Osteocyte (in vitro differentiated cells): ENCODE measurements at places on chromosomes 13 and 19. TPM values are rescaled to one million over a fixed set of nuclear protein-coding genes. Genes with fewer than 3 reads are reported as not detected.

The LHB gene
- not detected in 2 replicates for total RNA-seq

The UGGT2 gene
- total RNA-seq, result 33.6 and 34.1 TPM in 2 replicates

The GRIK5 gene
- 0.38 and 0.55 TPM in 2 replicates for total RNA-seq

The FCAR gene
- not detected in 2 replicates for total RNA-seq

The ZNF773 gene
- total RNA-seq, result 7.4 and 8.4 TPM in 2 replicates

DNA sequence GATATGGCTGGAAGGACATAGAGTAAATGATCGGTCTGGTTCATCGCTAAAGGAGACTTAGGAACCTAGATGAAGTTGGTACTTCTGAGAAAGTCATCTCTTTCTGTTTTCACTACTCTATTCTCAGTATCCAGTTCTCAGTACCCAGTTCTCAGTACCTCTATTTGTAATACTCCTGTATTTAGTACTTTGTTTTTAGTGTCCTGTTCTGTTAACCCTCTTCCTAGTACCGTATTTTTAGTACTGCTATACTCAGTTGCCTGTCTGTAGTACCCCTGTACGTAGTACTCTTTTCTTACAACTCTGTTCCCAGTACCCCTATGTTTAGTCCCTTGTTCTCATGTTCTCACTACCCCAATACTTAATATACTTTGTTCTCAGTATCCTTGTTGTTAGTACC, 1.2 kb downstream of the RFXAP start:
- H3K36me3 ChIP-seq, result no peaks in the 10 kb centered on the region
- H3K4me1 ChIP-seq, result peaks cover 30% of the 10 kb centered on the region

DNA sequence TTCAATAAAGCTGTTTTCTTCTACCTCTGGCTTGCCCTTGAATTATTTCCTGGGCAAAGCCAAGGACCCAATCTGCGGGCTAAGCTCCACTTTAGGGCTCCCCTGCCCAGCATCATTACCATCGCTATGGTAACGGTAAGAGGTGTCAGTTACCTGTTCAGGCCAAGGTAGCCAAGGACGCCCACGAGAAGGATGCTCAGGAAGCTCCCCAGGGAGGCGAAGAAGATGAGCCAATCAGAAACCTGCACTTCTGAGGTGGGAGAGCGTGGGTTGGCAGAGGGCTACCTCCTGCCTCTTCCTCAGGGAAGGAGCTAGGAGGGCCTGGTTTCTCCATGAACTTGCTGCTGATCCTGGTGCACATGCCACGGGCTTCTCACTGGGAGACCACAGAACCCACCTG, 24.7 kb downstream of the IL12RB1 start:
- H3K4me3 ChIP-seq, result no peak overlapping the region
- no peak overlapping the region for H3K27ac ChIP-seq
- peaks cover 5% of the 10 kb centered on the region for H3K27me3 ChIP-seq
- no peaks in the 10 kb centered on the region for H3K36me3 ChIP-seq

DNA sequence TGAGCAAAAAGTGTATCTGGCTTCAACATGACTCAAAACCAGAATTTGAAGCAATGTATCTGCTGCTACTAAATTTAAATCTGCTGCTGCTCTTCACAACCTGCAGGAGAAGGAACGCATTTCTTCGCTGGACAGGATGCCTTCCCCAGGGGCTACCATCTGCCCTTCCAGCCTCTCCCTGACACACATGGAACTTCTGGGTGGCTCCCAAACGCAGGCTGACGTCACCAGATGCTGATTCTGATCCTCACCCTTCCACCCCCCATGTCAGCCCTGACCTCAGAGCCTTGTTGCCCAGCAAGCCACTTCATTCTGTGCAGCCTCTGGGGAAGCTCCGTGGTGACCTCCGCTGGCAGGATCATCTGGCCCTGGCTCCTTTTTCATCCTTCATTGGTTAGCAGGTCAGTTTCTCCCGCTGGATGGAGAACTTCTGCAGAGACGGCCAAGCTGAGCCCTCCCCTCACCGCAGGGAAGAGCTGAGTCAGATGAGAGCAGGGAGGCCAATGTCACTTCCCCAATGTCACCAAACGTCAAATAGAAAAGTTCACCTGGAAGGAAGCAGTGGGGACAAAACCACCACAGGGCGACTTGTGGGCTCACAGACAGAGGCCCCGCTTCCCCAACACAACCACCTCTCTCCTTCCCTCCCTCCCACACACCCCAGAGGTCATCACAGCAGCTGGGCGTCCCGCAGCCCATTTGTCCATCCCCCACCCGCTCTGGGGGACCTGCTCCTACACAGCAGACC, 14.0 kb upstream of the RAB20 start:
- no peak overlapping the region for H3K27ac ChIP-seq
- peaks cover 15% of the 10 kb centered on the region for H3K27me3 ChIP-seq
- no peaks in the 10 kb centered on the region for H3K36me3 ChIP-seq
- DNase-seq, result no peak
- H3K4me1 ChIP-seq, result peaks cover 19% of the 10 kb centered on the region

DNA sequence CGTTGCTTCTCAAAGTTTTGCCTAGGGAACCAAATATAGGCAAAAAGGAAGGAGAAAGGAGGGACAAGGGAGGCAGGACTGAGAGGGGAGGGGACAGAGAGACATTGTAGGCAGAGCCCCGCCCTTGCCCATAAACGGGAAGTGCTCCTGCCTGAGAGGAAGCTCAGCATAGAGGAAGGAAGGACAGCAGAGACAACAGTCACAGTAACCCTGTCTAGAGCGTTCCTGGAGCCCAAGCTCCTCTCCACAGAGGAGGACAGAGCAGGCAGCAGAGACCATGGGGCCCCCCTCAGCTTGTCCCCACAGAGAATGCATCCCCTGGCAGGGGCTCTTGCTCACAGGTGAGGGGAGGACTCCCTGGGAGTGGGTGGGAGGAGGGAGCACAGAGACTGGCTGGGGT, at the start of gene CEACAM21:
TSS of gene CEACAM21 (plus strand) at position 169 of the 400 bp plus-strand sequence. CDS start at position 278, 109 bp downstream.
- peaks cover 23% of the 10 kb centered on the region for H3K27me3 ChIP-seq
- no peaks in the 10 kb centered on the region for H3K36me3 ChIP-seq
- no peak within 1 kb of the TSS for H3K4me3 ChIP-seq
- no peaks in the 10 kb centered on the region for H3K4me1 ChIP-seq
